DMS53 (cell line): ENCODE measurements at places on chromosomes 2 and 18.

DNA sequence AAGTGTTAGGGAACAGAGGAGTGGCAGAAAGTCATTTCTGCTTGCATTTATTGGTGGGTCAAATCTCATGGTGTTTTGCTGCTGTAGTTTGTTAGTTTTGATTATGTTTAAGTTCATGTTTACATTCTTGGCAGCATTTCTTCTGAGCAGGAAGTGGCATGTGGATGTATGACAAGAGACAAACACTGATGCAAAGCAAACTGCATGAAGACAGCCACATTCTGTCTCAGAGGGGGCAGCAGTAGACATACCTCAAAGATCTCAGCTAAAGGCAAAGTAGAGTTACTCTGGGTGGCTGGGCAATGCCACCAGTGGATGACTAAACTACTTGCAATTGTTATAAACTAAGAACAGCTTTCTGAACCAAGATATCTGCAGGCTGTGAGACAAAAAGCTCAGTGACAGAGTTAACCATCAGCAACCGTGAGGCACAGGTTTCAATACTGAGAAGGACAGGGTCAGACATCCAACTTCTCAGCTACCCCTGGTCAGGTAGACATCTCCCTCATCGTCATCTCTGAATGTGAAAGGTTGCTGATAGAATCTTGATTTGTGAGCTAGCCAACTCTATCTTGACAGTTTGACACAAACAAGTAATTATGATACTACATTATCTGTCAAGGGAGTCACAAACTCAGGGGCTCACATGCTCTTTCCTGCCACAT, 16.4 kb downstream of the GALNT3 start:
- peak; percentile 55 for DNase-seq

DNA sequence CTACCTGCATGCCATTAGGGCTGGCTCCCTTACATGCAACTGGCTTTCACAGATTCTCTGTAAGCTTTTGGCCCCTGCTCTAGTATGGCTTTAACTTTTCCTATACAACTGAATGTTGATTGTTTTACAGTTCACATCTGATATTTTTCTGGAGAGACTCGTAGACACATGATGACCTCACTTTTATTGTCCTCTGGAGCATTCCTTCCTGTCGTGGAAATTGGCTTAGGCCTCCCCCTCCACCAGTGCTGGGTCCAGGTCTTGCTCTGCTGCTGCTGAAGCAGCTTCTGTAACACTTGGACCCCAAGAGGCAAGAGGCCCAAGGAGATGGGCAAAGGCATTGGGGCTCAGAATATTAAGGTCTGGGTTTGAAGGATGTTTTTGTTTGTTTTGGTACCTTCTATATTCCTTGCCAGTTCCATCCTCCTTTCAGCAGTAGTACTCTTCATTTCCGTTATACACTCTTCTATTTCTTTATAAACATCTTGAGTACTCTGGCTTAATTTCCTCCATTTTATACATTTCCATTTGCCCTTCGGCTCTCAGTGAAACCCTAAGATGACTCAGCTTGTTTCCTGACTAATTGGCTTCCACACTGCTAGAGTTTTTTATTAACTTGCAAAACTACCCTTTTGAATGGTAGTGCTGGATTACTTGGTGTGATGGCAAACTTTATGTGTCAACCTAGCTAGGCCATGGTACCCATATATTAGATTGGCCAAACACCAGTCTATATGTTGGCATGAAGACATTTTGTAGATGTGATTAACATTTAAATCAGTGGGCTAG, 219.8 kb downstream of the CDCA7 start:
- peak; percentile 39 for DNase-seq

DNA sequence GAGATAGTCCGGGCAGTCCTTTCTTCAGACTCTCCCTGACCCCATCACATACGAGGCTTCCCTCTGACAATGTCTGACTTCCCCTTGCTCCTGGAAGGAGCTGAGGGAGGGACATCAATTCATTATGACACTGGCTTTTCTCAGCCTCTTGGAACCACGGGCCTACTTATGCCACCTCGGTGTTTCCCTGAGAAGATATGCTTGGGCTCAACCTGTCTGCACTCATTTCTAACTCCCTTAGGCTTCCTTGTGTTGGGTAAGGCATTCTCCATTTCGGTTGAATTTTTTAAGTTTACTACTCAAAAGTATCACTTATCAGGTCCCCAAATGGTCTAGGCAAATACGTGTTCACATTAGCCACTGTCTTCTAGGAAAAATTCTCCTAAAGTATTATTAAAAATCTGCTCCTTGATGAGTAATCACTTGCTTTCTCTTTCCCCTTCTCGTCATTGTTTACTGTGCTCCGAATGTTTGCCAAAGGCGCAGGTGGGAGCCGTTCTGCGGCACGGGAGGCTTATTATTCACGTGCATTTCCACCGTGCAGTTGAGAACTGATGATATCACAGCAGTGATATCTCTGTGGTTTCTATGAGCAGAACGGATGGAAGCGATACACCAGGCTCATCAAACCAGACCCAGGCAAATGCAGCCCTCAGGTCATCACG, 33.1 kb downstream of the ARL4C start:
- DNase-seq = peak; percentile 97

DNA sequence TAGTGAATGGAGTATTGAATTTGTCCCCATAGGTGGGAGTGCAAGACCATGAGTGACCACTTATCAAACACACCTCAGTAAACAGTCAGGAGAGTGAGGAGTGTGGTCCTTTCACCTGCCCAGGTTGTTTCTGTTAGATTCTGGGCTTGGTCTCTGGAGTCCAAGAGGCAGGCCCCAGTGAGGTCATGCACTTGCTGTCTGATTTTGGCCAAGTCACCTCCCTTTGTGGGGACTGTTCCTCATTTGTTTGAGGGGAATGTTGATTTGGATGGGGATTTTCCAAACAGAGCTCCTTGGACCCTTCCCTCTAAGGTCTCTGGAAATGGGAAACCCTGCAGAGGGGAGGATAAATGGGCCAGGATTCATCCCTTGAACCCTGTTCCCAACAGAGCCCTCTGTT, 7.3 kb downstream of the IL1RN start:
- DNase-seq = no peak

GRCh38 chr2:178807227-178808008, at the start of gene TTN:
Gene TTN (minus strand): TSS chr2:178807423. CDS start chr2:178804642, 2,781 bp downstream.
- peak; percentile 51 for DNase-seq

- no peak for DNase-seq
Observed at GRCh38 chr18:23102493-23103261, 32.6 kb upstream of the CABLES1 start.

GRCh38 chr18:73688851-73689711, 458.6 kb downstream of the FBXO15 start:
- no peak for DNase-seq

GRCh38 chr2:71277536-71278103, 50.7 kb upstream of the PAIP2B start:
- DNase-seq = peak; percentile 76

DNA sequence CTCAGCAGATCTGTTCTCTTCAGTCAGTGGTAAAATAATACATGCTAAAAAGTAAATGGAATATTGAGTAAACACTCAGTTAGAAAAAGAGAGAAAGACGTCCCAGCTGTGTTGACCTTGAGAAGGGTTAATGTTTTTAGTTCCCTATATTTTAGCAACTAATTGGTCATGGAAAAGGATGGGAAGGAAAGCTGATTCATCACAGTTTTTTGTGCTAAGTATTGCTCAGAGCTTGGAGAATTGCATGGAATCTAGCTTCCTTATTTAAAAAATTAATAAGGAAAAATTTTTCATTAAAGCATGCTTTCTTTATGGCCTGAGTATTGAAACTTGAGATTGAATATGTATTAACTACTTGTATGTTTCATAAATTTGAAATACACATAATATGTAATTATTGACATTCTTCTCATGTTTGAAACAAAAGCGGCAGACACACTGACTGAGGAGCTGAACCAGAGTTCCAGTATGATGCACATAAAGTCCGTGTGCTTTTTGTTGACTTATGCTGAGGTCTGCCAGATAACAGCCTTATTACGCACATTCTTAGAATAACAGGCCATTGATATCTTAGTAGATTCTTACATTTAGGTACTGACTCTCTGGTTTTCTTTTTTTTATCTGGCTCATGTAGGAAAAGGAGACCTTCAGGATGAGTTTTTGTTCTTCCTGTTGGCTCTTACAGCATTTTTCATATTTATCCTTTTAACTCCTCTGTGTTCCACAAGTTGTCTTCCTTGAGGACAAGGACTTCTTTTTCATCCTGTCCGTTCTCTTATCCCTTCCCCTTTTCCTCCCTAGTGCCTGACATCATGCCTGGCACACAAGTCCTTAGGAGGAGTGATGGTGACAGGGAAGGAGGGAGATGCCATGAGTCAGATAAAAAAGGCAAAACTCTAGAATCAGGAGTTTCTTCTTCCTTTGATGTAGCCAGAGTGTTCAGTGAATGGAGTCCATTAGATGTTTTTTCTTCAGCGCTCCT, 194.1 kb downstream of the PTPRM start:
- no peak for DNase-seq

DNA sequence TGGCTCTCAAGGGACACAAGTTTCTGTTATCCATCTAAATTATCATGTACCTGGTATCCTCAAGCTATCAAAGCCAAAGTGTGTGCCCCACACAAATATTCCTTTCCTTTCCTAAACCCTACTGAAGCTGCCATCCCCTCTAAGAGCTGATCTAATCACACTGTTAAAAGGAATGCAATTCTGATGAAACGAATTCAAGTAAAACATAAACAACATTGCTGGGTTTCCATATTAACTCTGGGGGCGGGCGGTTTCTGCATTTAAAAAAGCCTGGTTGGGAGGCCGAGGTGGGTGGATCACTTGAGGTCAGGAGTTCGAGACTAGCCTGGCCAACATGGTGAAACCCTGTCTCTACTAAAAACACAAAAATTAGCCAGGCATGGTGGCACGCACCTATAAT, 41.9 kb upstream of the PCBP1 start:
- no peak for DNase-seq

- peak; percentile 60 for DNase-seq
Observed at GRCh38 chr18:41845563-41845962, 109.5 kb upstream of the PIK3C3 start.

- no peak for DNase-seq
Observed at GRCh38 chr18:36196238-36196995, 9.1 kb downstream of the MOCOS start.

GRCh38 chr18:60446821-60447220, 74.2 kb upstream of the MC4R start:
- no peak for DNase-seq

GRCh38 chr2:201233192-201233811, 27.0 kb upstream of the CASP8 start:
- peak; percentile 97 for DNase-seq

DNA sequence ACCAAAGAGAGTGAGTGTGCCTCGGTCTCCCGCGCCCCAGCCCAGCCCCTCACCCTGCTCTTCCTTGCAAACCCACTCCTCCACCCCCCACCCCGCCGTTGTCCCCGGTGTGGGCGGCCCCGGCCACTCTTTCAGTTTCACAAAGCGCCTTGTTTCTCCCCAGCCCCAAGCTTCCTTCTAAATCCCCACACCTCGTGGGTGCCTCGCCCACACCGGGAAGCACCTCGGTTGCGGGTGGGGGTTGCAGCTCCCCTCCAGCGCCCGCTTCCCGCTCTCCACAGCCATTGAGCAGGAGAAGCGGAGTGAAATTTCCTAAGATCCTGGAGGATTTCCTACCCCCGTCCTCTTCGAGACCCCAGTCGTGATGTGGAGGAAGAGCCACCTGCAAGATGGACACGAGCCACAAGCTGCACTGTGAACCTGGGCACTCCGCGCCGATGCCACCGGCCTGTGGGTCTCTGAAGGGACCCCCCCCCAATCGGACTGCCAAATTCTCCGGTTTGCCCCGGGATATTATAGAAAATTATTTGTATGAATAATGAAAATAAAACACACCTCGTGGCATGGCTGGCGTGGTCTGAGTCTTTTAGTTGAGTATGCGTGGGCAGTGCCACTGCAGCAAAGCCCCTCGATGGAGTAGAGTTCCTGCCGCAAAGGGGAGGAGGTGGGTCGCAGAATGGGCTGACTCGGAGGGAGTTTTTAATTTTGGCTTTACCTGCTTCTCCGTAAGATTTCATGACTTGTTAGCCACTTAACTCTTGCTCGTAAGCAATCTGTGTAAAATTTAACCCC, 848 bp downstream of the TMSB10 start:
- peak; percentile 62 for DNase-seq

GRCh38 chr2:126507425-126507911, 148.5 kb upstream of the GYPC start:
- DNase-seq = no peak

DNA sequence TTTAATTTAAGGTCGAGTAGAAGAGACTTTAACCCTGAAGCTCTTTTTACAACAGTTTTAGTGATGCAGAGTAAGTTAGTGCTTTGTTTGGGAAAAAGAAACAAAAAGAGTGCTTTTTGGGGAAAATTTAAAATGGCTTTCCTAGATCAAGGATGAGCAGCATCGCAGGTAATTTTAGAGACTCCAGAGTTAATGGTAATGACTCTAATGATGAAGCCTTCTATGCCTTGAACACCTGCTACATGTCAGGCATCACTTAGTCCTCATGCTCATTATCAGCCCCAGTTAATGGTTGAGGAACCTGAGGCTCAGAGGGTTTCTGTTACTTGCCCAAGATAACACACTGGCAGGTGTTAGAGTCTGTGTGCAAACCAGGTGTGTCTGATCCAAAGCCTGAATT, 167.8 kb downstream of the ACOXL start:
- no peak for DNase-seq

GRCh38 chr2:168584911-168585310, 128.8 kb downstream of the CERS6 start:
- DNase-seq = peak; percentile 32

- no peak for DNase-seq
Observed at GRCh38 chr18:13543144-13543543, 183.2 kb downstream of the FAM210A start.

- no peak for DNase-seq
Observed at GRCh38 chr18:75053028-75053629, 155.8 kb downstream of the PTGR3 start.

DNA sequence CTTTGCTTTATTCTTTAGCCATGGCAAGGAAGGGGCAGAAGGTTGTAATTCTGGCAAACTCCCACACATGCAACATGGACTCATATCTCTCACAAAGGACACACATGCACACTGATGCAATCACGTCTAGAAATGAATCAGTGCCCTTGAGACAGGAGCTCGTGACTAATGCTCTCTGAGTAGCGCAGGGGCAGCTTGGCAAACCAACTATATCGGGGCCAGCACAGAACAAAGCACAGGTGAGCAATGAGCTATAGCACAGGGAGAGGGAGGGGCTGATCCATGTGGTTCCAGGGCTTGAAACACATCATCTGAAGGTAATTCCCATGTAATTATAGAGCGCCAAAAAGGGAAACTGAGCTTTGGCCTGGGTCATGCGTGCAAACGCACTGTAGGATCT, 165.2 kb upstream of the KLF7 start:
- peak; percentile 91 for DNase-seq

GRCh38 chr2:12099374-12099773, 352.9 kb downstream of the LPIN1 start:
- no peak for DNase-seq

DNA sequence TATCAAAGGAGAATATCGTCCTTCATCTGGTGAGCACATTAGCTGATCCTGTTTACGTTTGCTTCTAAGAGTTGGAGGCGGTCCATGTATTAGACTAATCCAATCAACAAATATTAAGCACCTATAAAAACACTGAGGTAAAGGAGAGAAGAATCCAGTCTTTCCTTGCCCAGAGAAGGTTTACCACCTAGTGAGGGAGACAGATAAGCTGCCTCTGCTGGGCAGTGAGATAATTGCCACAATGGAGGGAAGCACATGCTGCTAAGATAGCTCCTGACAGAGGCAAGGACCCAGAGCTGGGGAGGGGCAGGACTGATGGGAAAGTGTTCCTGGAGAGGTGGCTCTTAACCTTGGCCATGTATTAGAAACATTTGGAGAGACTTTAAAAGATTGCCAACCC, 36.7 kb upstream of the ST8SIA5 start:
- peak; percentile 44 for DNase-seq

GRCh38 chr2:3485166-3485565, 34.2 kb downstream of the ADI1 start:
- DNase-seq = no peak
